T-helper 17 cell (primary cell): ENCODE measurements at places on chromosomes 5 and 9. TPM values are rescaled to one million over a fixed set of nuclear protein-coding genes. Genes with fewer than 3 reads are reported as not detected.

Gene KLF4
- 55.3 TPM for total RNA-seq

Gene MSX2
- total RNA-seq = not detected

Gene HEXB
- total RNA-seq = 38.2 TPM

Gene FAM78A
- 59.5 TPM for total RNA-seq

Gene C9orf43
- 0.47 TPM for total RNA-seq

Gene RANBP17
- not detected for total RNA-seq

Gene PWWP2A
- 18.0 TPM for total RNA-seq

Gene EGFL7
- 5.7 TPM for total RNA-seq

Gene SHC3
- total RNA-seq = not detected

Gene FYB1
- total RNA-seq = 499 TPM

Gene NR5A1
- total RNA-seq = not detected

Gene MRPS30
- 43.5 TPM for total RNA-seq

DNA sequence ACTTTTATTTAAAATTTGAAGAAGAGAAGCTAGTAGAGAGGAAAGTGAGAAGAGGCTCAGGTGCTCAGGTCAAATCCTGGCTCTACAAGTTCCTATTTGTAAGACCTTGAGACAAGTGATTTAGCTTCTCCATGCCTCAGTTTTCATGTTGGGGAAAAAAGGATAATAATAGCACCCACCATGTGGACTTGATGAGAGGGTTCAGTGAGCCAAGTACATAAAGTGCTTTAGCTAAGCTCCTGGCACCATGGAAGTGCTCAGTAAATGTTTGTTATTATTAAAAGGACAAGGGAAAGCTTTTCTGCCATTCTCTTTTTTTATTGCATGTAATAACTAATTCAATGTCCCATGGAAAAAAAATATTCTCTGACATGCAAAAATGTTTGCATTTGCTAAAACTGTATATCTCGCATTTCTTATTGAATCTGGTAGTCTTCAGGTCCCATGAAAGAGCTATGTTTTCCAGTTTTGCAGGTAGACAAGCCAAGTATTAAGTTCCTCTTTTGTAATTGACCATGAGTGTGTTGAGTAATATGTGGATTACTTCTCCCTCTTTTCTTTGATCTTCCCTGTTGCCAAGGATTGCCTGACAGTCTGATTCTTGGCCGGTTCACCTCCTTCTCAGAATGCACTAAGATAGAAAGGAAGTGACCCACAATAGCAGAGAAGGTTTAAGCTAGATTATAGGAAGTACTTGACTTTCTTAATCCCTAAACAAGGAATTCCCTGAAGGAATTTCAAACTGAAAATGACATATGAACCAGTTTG, 45.6 kb upstream of the TRIM32 start:
- no peak for DNase-seq

DNA sequence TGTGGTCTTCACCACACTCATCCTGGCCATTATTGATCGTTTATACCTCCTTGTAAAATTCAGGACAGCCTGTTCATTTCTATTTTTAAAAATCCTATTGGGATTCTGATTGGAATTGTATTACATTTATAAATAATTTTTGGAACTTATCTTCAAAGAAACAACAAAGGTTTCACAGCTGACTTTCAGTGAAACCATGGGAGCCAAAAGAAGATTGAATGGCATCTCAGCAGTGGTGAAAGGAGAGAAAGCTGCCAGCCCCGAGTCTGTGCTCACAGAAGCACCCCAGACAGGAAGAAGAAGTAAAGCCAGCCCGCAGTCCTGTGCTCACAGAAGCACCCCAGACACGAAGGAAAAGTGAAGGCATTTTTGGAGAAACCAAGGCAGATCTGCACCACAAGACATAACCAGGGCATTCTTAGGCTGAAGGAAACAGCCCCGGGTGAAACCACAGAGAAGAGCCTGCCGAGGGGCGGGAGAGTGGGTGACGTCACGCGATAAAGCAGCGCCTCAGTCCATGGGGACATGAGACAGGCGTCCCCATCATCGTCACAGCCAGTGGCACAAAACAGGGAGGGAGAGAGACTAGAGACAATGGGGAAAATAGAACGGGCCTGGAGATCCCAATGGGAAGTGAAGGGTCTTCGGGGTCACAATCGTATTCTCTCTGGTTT, 42.5 kb upstream of the SLC9A3 start:
- DNase-seq = no peak

- DNase-seq = no peak
These were observed 172.9 kb upstream of the RAD23B start for GRCh38 chr9:107110153-107110552.

- DNase-seq = no peak
These were observed 50.2 kb downstream of the MED10 start for GRCh38 chr5:6328173-6328572.

GRCh38 chr5:125257997-125258396, 511.6 kb upstream of the ZNF608 start:
- DNase-seq = no peak

- no peak for DNase-seq
These were observed 2.4 kb downstream of the ANKRD31 start for GRCh38 chr5:75234251-75234650.

DNA sequence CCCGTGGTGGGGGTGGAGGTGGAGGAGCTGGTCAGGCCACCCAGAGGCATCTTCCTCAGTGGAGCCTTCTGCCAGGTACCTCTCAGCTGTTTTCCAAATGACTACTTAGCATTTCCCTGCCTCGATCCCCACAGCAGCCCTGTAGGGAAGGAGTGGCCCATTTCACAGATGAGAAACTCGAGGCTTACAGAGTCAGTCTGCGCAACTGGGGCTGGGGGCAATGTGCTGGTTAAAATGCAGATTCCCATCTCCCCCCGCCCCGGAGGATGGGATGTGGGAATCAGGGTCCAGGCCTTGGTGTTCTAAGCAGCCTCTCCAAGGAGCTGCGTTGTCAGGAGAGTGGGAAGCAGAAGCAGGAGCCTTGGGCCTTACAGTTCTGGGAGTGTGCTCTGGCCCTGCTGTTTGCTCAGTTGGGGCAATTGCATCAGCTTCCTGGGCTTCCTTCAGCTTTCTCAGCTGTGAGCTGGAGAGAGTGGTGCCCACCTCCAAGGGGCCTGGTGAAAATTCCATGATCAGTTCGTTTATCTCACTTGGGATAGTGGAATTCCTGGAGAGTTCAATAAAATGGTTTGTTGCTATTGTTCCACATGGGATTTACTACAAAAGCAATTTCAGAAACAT, 19.4 kb downstream of the ERGIC1 start:
- DNase-seq = no peak

- no peak for DNase-seq
These were observed 31.8 kb downstream of the SLC38A9 start for GRCh38 chr5:55680353-55680752.

DNA sequence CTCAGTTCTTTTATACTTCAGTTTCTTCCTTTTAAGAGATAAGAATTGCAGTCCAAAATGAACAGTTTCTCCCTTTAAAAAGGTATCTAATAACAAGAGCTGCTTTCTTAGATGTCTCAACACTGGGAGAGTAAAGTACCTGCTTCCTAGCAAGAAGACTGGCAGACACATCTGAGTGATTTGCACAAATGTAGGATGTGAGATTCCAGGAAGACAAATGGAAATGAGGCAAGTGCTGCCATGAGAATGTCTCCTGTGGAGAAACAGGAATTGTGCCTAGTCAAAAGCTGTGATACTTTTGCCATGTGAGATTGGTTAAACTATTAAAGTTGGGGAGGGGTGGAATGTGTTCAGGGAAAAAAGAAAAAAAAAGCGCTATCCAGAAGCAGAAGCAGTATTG, 159.1 kb downstream of the HTR1A start:
- no peak for DNase-seq

GRCh38 chr5:176596689-176597416, 13.1 kb downstream of the GPRIN1 start:
- peak; percentile 53 for DNase-seq

DNA sequence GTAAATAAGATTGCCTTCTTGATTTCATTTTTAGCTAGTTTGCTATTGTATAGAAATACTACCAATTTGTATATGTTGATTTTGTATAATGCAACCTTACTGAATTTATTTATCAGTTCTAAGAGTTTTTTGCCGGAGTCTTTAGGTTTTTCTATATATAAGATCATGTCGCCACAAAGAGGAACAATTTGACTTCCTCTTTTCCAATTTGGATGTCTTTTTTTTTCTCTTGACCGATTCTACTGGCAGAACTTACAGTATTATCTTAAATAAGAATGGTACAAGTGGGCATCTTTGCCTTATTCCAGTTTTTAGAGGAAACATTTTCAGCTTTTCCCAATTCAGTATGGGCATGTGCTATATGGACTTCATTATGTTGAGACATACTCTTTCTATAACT, 624.7 kb upstream of the ACO1 start:
- DNase-seq = no peak

DNA sequence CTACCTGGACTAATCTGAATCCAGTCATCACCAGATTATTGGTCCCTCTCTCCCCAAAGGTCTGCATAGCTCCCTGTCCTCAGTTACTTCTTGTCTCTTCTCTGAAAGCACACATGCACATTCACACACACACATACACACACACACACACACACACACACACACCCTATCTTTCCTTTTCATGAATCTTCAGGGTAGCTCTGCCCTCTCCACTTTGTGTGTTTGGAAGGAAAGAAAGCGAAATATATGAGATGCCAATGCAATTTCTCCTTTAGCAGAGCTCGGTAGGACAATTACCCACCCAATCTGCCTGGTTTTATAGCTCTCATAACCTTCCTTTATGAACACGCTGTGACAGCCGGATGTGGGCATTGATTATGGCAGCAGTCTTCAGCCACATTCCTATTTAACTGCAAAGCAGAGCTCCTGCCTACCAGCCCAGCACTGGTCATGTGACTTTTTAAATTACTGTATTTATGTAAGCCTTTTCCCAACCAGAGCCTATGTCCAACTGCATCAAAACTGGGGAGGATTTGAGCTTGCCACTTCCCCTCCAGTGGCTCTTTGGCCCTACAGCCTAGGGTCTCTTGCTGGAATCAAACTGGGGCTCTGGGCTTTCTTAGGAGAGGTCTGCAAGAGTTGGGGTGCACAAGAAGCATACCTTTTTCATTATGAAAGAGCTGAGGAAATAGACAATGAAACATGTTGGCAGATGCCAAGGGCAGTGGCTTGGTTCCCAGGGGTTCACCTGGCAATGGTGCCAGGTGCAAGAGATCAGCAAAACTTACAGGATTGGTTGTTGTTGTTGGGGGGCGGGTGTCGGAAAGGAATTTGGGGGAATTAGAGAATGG, 20.8 kb upstream of the MATR3 start:
- DNase-seq = no peak

DNA sequence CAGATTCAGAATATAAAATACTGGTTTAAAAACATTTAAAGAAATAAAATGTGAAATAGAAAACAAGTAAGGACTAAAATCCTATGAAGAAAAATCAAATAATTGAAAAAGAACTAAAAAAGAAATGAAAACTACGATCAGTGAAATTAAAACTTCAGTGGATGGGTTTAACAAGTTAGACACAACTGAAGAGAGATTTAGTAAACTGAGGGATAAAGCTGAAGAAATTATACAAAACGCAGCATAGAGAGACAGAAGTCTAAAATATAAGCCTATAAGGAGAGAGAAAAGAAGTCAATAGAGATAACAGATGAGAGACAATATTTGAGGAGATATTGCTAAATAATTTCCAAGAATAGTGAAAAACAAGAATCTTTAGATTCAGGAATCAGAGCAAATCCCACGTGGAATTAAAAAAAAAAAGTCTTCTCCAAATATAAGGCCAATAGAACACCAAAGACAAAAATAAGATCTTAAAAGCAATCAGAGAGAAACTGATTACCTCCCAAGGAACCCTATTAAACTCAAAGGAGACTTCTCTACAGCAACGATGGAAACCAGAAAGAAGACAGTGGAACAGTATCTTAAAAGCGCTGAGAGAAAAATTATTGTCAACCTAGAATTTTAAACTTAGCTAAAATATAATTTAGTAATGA, 59.6 kb upstream of the ABL1 start:
- no peak for DNase-seq

DNA sequence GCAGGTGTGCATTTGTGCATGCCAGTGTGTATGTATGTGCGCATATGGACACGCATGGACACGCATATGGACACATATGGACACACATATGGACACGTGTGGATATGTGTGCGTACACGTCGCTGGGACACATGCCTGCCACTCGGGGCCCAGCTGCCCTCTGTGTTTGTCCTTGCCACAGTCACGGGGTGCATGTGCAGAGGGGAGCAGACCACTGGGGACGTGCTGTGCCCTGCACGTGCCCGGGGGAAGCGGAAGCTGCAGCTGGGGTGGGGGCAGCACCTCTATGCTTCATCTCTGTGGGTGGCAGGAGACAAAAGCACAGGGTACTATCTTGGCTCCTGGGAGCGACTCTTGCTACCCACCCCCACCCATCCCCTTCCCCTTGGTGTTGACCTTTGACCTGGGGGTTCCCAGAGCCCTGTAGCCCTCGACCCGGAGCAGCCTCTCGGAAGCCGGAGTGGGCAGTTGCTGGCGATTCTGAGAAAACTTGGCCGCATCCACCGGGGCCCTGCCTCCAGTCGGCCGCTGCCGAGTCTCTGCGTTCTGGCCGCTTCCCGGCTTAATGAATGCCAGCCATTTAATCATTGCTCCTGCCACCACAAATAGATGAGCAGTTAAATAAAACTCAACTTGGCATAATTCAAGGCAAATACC, 2.4 kb upstream of the SLC6A18 start:
- no peak for DNase-seq

- no peak for DNase-seq
These were observed 753.3 kb upstream of the ZNF608 start for GRCh38 chr5:125499636-125500332.

GRCh38 chr9:99296291-99296951, 74.3 kb downstream of the SEC61B start:
- DNase-seq = no peak

- no peak for DNase-seq
These were observed 579.2 kb upstream of the ZNF608 start for GRCh38 chr5:125325488-125326149.

GRCh38 chr5:132190161-132190817, 37.4 kb downstream of the P4HA2 start:
- no peak for DNase-seq

DNA sequence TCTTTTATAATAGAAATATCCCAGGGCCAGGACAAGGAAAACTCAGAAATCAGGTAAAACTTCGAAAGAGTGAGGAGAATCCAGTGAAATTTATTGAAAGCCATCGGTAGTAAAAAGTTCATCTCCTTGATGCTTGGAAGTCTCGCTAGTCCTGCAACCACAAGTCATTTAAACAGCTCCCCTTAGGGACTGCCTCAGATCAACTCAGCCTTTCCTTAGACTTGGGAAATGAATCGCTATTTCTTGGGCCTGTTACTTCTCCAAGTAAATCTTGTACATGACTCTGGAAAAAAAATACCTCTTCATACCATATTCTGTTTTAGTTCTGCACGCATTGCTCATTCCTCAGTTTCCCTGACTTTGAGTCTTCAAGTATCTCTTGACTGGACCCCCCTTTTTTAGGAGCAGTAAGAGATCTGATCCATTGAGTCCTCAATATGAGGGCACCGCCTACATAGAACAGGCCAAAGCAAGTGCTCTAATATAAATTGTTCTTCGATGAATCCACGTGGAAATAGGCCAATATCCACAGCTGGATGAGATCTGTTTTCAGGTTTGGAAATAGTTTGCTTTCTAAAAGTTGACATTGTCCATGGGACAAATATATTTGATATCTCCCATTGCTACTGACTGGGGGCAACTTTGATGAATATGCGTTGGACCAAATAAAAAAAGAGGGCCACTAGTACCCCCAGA, 114.2 kb downstream of the PRDM6 start:
- DNase-seq = no peak
